Uterus (tissue), 4 donors: ENCODE measurements at places on chromosomes 2 and 18. TPM values are rescaled to one million over a fixed set of nuclear protein-coding genes. Genes with fewer than 3 reads are reported as not detected.

DNA sequence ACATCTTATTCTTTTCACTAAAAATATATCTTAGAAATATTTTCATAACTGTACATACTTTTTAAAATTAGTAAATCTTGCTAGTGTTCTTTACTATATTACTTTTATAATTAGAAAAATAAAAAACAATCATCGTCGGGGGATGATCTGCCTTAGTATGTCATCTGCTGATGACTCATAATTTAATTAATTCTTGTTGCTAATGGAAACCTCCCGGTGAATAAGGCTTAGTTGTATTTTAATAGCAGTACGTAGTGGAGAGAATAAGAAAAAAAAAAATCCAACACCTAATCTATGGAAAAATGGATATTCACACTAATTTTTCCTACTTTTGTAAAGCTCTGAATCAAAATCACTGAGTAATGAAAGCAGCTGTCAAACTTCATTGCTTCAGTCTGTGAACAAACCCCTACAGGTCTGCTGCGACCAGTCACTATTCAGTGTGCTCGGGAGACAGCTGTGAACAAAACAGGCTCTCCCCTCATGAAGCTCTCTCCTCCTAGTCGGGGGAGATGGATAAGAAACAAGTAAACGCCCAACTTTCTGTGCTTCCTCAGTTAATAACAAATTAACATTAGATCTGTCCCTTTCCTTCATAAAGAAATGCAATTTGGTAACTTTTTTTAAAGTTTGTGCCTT, 97.4 kb upstream of the UPP2 start:
- no peak for DNase-seq
- no peak overlapping the region for H3K4me3 ChIP-seq
- H3K36me3 ChIP-seq: no peaks in the 10 kb centered on the region
- no peaks in the 10 kb centered on the region for H3K27me3 ChIP-seq

- no peaks in the 10 kb centered on the region for H3K4me1 ChIP-seq
- H3K27me3 ChIP-seq: no peaks in the 10 kb centered on the region
- no peak for DNase-seq
- H3K36me3 ChIP-seq: no peaks in the 10 kb centered on the region
- no peak overlapping the region for H3K27ac ChIP-seq
Observed at GRCh38 chr2:83042053-83042452, 1417.0 kb downstream of the SUCLG1 start.

DNA sequence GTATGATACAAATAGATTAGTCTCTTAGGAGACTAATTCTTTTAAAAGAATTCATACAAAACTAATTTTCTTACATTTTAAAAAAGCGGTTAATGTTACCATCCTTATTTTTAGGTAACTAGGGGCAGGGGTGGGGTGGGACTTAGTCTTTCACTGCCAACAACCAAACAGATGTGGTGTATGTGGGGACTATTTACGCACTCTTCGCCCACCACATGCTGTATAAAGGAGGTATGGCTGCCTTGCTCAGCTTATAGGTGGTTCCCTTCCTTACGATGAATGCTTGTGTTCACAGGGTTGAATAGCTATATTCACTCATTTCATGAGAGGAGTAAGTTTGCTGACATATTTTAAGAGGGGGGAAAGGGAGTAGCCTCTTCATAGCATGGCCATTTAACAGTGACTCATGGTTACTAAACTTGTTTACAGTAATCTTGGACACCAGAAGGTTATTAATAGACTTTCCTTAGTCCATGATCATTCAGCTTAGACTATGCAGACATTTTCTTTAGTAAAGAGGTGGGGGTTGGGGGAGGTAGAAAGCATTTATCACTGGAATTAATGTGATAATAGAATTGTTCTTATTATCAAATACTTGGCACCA, 61.8 kb downstream of the CAB39 start:
- no peak for DNase-seq
- H3K27me3 ChIP-seq: no peaks in the 10 kb centered on the region
- no peaks in the 10 kb centered on the region for H3K4me1 ChIP-seq
- H3K27ac ChIP-seq: no peak overlapping the region

DNA sequence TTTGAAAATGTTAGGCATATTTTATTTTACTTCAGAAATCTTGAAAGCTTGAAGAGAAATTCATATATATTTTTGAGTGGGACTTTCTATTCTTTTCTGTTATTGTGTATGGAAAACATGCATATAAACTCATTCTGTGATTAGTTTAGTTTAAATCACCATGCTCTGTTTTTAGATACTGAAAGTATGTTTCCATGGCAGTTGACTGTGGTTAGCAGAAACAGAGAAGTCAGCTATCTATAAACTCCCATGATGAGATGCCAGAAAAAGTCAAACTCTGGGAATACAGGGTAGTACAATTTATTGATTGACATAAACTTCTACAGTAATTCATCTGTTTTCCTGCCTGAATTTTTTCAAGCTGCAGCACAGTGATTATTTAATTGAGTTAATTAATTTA, 905.3 kb upstream of the VRK2 start:
- H3K36me3 ChIP-seq: no peaks in the 10 kb centered on the region
- H3K4me1 ChIP-seq: no peaks in the 10 kb centered on the region
- no peak for DNase-seq
- no peak overlapping the region for H3K4me3 ChIP-seq
- no peak overlapping the region for H3K27ac ChIP-seq

GRCh38 chr18:66316701-66317100, 287.2 kb downstream of the CDH19 start:
- H3K4me1 ChIP-seq: no peaks in the 10 kb centered on the region
- DNase-seq: no peak
- H3K4me3 ChIP-seq: no peak overlapping the region
- no peaks in the 10 kb centered on the region for H3K36me3 ChIP-seq
- H3K27me3 ChIP-seq: no peaks in the 10 kb centered on the region
- no peak overlapping the region for H3K27ac ChIP-seq

TBR1 gene
- not detected for total RNA-seq
